ENCODE measurements at places on chromosomes 12 and 14.

DNA sequence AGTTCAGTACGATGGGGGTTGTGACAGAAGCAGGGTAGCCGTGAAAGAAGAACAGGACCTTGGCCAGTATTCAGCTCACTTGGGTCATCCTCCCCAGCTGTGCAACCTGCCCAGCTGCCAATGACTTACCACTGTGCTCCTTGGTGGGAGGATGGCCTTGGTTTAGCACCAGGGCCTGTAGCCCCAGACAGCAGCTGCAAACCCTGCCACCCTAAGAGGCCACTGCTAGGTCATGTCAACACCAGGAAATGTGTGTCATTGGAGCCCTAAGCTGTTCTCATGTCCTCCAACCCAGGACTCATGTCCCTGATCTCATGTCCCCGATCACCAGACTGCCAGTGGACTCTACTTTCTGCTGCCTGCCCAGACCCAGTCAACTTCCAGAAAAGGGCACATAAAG lies 3.0 kb upstream of the CRACR2A start:
- no peak for DNase-seq

- no peak for DNase-seq
Measured at GRCh38 chr14:22884076-22884737, 1.2 kb downstream of the REM2 start.

- DNase-seq, result no peak
Measured at GRCh38 chr12:57483466-57483865, 3.8 kb upstream of the ARHGAP9 start.

GRCh38 chr12:43406801-43407200 lies 145.2 kb downstream of the ADAMTS20 start:
- no peak for DNase-seq

DNA sequence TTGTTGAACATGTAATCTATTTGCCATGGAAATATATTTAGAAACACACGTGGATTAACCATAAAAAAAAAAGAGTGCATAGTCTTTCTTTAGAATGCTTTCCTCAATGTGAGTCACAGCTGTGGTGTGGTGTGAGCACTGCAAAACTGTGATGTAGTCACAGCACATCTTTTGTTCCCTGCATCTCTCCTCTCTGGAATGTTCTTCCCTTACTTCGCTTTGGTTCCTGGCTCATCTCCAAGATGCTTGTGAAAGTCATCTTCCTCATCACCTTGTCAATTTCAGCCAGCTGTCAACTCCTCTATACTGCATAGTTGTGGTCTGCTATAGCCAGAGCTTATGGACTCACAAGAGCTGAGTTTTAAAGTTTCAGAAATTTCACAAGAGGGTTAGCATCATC lies 60.2 kb downstream of the STAB2 start:
- DNase-seq, result no peak

DNA sequence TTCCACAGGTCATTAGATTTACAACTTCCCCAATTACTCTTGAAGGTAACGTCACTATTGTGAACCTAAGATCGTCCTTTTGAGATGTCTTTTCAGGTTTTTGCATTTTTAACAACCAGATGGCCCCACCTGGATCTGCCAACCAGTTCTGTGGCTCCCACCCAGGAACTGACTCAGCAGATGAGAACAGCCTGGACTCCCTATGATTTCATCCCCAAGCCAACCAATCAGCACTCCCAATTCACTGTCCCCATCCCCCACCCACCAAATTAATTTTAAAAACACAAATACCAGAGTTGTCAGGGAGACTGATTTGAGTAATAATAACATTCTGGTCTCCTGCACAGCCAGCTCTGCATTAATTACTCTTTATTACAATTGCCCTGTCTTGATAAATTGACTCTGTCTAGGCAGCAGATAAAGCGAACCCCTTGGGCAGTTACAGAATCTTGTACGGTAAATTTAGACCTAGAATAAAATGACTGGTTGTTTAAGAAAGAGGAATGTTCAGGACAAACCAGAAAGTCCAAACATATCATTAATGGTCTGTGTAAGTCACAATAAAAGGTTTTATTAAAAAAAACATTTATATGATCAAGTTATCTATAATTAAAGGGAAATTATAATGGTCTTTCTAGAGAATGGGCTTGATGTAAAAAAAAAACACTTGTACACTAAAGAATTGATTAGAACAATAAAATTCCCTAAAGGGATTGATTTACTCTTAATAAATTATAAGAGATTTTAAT lies 55.8 kb downstream of the COX16 start:
- no peak for DNase-seq

- no peak for DNase-seq
Measured at GRCh38 chr14:24308342-24309124, 756 bp upstream of the CIDEB start.

GRCh38 chr12:95102916-95103671 lies 29.7 kb upstream of the NR2C1 start:
- DNase-seq, result no peak

DNA sequence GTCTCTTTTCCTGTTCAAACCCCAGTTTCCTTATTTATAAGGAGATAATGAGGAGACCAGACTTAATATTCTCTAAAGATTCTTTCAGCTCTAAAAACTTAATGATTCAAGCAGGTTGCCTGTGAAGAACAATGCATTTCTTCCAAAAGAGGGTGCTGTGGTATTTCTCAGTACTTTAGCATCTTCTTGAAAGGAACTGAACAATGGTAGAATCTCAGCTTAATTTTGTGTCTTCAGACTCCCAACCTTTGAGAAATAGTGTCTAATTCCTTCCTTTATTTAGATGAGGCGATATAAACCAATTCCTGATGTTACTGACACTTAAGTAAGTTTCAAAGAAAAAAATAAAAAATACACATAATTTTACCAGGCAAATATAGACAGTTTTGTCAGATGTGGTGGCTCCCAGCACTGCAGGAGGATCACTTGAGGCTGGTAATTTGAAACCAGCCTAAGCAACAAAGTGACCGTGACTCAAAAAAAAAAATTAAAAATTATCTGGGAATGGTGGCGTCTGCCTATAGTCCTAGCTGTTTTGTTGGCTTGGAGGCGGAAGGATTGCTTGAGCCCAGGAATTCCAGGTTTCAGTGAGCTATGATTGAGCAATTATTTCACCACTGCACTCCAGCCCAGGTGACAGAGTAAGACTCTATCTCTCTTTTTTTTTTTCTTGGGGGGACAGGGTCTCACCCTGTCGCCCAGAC lies 76.9 kb upstream of the PSMA6 start:
- no peak for DNase-seq

GRCh38 chr12:89299931-89300330 lies 52.4 kb downstream of the DUSP6 start:
- no peak for DNase-seq

- DNase-seq, result peak; percentile 58
Measured at GRCh38 chr14:76647697-76648298, 113.5 kb upstream of the VASH1 start.

DNA sequence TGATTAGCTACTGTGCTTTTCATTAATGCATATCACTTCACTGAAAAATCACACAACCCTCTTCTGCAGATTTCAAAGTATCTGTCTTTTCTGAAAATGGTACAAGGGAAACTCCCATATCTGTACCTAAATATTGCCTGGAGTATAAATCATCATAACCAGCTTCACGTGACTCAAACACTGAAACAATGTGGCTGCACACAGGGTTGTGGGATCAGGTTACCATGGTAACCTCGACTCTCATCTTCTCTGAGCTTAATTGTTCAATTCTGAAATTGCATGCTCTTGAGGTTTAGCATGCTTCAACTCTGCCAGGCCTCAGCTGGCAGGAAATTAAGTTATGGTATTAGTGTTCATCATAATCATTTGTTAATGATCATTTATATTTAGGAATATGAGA lies 77.5 kb upstream of the CPSF6 start:
- no peak for DNase-seq

- DNase-seq, result no peak
Measured at GRCh38 chr12:123879101-123879500, 93.5 kb downstream of the CCDC92 start.

Measured in Peyer's patch (tissue), 4 donors.